ENCODE measurements at places on chromosomes 7 and 10.
A peak's percentile ranks its signal among the peaks of the same experiment; 100 is the strongest.

DNA sequence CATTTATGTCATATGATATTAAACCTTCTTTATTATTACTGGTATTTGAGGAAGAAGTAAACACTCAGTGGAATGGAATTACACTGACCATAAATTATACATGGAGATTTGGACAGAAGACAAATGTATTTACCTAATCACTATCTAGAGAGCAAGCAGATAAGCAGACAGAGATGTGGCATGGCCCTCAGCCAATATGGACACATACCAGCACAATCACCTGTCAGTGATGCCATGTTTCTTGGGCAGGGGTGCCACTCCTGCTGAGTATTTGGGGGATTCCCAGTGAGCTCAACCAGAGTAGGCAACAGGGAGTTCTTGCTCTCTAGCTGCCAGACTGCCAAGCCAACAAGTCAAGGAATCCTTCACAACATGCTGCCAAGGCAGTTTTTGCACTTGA lies 866.3 kb upstream of the LRRN3 start:
- DNase-seq: no peak

GRCh38 chr7:128868624-128869137 lies 6.0 kb downstream of the ATP6V1F start:
- DNase-seq: no peak

DNA sequence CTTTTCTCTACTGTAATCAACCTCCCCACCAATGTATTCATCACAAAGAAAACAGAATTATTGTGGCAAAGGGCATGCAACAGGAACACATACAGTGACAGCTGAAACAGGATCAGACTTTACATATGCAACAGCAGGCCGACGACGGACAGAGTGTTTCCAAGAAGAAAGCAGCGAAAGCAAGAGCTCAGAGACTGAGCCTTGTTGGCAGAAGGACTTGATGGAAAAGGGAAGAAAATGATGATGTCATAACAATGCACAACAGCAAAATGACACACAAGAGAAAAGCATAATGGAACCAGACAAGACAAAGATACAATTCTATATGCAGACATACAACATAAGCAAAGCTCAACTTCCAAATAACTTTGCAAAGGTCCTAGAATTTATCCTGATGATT lies 106.5 kb downstream of the ARHGAP12 start:
- no peak for DNase-seq

GRCh38 chr7:94095316-94096009 lies 91.3 kb upstream of the BET1 start:
- no peak for DNase-seq

GRCh38 chr7:143456992-143457793 lies 13.9 kb downstream of the TAS2R60 start:
- DNase-seq: no peak

DNA sequence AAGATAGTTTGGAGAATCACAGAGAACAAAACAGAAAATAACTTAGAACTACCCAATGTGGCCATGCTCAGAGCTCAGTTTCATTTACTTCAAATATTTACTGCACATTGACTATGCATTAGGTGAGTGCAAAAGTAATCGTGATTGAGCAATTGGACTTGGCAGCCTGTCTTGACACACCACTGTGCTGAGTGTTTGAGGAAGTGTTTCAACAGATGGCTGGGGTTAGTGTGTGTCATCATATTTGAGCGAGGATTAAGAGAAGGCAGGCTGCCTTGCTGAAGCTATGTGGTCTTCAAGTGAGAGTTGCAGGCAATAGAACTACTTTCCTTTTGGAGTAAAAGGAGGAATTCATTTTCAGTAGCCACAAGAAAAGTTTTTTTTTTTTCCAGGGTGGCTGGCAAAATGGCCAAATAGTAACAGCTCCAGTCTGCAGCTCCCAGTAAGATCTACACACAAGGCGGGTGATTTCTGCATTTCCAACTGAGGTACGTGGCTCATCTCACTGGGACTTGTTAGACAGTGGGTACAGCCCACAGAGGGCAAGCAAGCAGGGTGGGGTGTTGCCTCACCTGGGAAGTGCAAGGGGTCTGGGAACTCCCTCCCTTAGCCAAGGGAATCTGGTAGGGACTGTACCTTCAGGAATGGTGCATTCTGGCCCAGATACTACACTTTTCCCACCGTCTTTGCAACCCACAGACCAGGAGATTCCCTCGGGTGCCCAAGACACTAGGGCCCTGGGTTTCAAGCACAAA lies 37.6 kb downstream of the AKR1C4 start:
- no peak for DNase-seq

DNA sequence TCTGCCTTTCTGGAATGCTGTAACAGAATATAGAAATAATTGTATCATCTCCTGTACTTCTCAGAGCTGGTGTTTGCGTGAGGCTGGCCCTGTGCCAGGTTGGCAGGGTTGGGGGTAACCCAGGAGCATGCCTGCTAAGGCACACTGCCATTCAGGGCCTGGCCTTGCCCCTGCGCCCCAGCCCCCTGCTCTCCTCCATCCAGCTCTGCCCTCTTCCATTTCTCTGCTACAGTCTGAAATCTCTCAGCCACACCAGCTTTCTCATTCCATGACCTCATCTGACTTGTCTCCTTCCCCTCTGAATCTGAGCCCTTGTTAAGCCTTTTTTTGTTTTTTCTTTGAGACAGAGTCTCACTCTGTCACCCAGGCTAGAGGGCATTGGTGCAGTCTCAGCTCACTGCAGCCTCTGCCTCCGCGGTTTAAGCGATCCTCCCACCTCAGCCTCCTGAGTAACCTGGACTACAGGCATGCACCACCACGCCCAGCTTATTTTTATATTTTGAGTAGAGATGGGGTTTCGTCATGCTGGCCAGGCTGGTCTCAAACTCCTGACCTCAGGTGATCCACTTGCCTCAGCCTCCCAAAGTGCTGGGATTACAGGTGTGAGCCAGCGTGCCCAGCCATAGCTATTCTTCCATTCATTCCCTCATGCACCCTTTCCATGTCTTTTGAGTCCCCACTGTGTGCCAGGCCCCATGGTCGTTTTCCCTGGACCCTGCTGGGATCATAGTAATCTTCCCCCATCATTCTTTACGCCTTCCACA lies 206.8 kb downstream of the CUX1 start:
- DNase-seq: no peak

DNA sequence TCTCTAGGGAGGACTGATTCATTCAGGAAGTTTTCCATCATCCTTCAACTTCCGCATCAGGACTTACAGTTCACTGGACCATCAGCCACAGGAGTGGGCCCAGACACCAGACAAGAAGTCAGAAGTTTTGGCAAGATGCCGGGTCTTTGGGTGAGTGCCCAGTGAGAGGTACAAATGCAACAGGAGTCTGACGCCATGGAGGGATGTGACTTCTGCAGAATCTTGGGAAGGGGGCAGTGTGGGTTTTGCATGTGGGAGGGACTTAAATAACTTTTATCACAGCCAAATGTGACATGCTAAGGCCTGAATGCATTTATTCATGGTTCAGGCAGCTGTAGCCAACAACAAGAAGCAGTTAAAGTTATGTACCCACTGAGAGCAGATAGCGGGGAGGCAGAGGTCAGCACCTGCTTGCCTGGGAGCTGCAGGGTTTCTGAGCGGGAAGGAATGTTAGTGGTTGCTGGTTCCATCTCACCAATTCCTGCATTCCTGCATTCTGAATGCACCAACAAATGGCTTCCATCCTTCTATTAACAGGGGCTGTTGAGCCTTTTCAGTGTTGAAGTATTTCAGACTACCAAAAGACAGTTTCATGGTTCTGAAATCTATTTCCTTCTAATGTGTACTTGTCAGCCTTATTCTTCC lies 375.2 kb downstream of the PAXIP1 start:
- DNase-seq: no peak

GRCh38 chr7:68694656-68695055 lies 903.6 kb upstream of the AUTS2 start:
- DNase-seq: no peak

- DNase-seq: no peak
Observed at GRCh38 chr7:130990178-130990832, 256.3 kb upstream of the KLF14 start.

GRCh38 chr7:149237502-149237901 lies 1.9 kb upstream of the ZNF212 start:
- DNase-seq: no peak

DNA sequence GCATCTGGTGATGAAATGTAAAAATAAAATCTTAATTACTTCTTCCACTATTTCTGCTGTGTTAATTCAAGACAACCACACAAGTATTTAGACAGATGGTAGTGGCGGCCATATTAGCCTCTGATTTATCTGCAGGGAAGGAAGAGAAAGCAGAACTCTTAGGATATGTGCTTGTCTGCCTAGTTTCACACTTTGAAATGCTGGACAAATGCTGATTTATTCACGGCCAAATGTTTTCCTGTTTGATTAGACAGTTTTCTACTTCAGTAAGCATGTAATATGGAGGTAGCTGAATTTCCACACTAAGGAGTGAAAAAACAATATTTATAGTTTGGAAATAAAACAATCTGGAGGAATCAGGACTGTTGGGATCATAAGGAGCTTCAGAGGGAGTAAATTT lies 158.1 kb downstream of the AGMO start:
- DNase-seq: no peak

DNA sequence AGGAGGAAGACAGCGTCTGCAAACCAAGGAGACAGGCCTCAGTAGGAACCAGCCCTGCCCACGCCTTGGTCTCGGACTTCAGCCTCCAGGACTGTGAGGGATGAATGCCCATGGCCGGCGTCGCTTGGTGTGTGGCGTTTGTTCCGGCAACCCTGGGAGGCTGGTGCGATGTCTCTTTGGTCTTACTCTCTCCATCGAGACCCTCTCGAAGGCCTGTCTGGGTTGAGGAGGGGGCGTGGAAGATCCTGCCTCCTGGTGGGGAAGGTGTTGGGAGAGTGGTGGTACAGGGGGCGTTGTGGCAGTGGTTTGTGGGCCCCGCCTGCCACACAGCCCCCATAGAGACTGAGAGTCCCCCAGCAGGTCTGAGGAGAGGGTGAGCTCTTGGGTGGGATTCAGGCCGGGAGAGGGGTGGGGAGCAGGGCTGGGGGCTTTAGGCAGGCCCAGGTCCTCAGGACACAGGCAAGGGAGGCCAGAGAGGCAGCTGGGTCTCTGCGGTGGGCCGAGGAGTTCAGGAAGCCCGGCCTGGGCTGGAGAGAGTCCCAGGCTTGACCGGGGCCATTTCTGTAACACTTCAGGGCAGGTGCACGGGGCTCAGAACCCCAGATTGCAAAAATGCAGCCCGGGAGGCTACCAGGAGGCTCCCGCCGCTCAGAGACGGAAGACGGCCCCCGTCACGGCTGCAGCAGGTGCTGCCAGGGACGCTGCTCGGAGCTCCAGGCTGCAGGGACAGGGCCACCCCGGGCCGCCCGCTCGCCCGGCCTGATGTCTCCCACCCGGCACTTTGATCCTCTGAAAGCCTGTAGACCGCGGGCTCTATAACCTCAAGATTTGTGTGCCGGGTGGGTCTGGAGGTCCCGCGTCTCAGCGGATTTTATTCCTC lies 33.8 kb upstream of the PSMG3 start:
- no peak for DNase-seq

DNA sequence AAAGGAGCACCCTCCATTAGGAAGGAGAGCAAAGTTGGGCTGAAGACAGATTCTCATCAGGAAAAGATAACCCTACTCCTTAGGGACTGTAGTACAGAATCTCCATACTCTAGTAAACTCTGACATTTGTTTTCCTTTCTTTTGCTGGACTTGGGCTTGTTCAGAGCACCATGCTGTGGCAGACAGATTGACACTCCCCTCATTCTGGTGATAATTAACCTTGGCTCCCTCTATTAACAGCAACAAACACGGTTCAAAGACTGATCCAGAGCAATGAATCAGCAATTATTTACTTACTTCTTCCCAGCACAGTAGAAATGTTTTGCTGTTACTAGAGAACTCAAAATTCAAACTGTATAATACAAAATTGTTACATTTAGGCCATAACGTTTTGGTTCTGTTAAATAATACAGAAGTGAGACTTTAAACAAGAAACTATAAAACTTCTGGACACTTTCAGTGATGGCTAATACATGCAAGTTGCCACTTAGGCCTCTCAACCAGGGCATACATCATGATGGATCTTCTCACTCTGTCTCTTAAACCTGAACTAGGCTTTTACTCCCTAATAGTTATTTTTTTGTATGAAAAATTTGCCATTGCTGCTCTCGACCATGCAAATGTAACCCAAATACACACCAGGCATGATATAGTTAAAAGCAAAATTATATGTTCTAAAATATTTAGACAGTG lies 639.0 kb downstream of the IPMK start:
- DNase-seq: no peak

DNA sequence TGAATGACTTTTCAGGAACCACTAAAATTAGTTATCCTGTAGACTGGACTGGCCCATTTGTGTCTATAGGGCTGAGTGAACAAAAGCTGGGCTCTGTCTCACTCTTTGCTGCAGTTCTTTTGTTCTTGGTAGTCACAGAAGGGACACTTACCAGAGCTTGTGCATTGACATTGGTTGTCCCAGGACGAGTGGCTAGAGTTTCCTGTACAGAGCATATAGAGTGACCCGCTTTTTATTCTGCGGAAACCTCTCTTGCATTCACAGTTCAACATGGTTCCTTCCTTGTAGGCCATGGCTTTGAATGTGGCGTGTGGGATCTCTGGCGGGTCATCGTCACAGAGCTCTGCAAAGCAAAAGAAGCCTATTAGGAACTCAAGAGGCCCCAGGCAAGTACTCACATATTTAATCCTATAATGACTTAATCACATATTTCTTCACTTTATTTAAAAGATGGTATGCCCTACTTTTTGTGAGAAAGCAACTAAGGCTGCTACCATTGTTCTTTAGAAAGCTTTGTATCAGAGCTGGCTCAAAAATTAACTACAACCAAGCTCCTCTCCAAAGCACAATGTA lies 36.4 kb downstream of the IL2RA start:
- no peak for DNase-seq

DNA sequence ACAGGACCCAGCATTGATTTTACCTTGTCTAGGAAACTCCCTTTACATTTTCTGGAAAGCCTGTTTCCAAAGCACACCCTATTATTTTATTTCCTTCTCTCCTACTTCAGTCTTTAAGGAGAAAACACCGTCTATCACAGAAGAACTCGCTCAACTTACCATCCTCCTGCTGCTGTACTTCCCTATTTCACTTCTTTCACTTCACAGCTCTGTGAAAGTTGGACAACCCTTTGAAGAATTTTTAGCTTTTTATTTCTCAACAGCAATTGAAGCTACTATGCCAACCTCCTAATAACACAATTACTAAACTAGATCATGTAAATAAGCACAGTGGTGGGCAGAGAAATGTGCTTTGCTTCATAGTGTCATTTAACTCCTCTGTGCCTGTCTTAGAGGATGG lies 166.5 kb downstream of the TFEC start:
- no peak for DNase-seq

DNA sequence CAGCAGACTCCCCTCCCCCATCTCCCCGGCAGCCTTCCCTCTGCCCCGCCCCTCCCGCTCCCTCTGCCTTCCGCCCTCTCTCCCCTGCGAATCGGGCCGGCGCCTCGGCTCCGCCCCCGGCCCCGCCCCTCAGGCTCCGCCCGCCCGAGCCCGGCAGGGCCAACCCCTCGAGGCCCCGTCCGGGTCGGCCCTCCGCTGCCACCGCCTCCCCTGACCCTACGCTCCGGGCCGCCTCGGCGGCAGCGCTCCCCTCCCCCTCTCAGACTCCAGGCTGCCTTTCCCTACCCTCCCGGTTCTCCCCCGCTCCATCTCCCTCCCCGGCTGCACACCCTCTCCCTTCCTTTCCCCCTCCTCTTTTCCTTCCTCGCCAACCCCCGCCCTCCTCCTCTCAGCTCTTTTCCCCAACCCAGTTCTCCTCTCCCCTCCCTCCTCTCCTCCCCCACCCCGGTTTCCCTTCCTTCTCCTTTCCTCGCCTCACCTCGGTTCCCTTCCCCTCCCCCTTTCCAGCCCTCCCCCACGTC lies 1.6 kb downstream of the ZNF467 start:
- DNase-seq: peak; percentile 85

All from stimulated activated CD4-positive, alpha-beta T cell treated with anti-CD3 and anti-CD28 coated beads, TNF-alpha, amount 100 ng/mL, for 24 hours (primary cell).